ENCODE measurements at places on chromosomes 12 and 14.

GRCh38 chr14:92711976-92712653, 36.3 kb downstream of the LGMN start:
- DNase-seq: no peak

GRCh38 chr12:47097276-47097896, 17.6 kb upstream of the AMIGO2 start:
- no peak for DNase-seq

DNA sequence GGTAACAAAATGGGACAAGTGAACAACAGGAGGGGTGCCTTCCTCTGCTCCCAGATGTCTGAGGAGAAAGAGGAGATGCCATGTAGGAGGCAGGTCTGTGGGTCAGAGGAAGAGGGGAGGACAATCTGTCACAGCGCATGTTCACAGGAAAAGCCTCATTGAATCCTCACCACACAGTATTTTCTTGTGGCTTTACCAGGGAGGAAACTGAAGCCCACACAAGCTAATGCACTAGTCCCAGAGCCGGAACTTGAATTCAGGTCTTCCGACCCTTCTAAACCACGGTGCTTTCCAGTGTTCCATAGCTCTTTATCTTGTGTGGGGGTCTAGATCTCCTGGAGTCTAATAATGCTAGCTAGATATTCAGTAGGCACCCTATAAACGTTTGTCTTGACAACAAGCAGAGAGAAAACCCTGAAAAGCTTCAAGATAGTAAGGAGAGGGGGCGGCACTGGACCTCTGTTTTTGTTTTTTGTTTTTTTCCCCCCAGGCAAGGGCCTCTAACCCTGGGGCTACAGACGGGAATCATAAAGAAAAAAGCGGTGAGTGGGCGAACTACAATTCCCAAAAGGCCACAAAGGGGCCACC, 371 bp upstream of the SHMT2 start:
- no peak for DNase-seq

- no peak for DNase-seq
Observed at GRCh38 chr12:12546314-12546772, 16.3 kb downstream of the DUSP16 start.

DNA sequence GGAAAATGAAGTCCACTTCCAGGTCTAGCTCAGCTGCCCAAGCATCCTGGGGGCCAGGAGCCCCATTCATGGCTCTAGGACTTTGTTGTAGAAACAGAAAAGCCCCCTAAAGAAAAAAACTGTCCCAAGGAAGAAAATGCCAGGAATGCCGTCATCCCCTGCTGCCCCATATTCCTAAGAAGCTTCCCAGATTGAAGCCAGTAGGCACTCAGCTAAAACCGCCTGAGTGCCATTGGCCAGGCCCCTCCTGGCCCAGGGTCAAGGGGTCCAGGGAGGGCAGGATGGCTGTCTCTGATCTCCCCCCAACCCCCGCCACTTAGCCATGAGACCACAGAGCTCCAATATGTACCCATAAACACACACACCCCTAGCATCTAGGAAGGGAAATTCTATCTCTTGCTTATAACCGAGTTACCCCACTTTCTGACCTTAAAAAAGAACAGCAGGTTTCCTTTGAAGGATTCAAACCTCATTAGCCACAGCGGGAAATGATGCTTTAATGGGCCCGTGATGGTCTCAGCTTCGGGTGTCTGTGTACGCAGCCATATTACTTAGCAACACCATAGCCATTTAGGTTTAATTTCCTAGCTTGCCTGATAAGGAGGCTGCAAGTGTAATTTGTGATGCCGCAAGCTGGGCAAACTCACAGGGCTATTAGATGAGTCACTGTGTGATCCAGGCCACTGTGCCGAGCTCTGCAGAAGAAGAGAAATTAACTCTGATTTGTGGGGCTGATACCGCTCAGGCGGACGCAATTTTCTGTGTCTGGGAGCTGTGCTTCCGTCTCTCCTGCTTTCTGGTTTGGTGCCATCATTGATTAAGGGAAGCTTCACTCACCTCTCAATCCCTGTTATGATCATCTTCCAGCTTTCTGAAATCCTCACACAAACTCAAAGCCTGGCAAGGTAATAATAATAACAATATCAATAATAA, 84.2 kb downstream of the GCH1 start:
- DNase-seq: no peak

GRCh38 chr12:18101043-18101442, 11.1 kb upstream of the RERGL start:
- no peak for DNase-seq

DNA sequence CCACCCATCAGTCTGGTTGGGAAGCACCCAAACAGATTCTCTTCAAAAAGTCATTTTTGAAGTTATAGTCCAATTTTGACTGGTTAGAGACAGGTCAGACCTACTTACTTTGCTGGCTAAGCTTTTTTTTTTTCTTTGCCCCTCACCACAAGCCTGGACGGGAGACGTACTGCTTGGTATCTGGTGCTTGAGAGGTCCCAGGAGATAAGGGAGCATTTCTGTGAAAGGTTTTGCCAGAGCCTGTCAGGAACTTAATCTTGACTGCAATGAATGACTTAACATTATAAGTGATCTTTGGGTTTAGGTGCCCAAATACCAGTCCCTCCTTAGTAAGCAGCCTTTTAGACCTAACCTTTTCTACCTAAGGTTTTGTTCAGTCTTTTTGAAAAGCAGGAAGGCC, 6.3 kb downstream of the MTHFD1 start:
- DNase-seq: no peak

- DNase-seq: no peak
Observed at GRCh38 chr12:78181544-78182162, 351.0 kb downstream of the NAV3 start.

GRCh38 chr12:124740691-124741137, 123.0 kb downstream of the SCARB1 start:
- DNase-seq: no peak

DNA sequence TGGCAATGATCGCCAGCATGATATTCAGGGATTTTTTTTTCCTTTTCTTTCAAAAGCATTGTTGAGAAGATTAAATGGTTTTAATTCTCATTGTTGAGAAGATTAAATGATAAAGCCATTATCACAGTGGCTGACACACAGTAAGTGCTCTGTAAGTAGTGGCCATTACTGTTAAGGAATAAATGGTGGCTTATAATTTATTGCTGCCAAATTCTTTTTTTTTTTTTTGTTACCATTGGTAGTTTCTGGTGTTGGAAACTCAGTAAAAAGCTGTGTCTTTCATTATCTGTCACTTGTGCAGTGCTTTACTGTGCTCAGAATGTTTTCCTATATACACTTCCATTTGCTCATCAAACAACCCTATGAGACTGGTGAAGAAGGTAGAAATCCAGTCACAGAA, 15.3 kb downstream of the YAF2 start:
- no peak for DNase-seq

DNA sequence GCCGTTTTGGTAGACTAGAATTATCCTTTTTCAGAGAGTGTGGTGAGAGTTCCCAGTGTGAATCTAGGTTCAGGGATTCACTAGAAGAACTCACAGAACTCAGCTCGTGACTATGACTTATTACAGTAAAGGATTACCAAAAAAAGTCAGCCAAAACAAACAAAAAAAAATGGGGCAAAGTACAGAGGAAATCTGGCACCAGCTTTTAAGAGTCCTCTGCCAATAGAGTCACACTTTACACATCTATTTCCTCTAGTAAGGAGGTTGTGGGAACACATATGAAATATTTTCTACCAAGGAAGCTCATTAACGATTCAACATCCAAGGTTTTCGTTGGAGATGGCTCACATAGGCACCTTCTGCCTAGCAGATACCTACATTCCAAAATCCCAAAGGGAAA, 28.2 kb downstream of the TSPAN19 start:
- no peak for DNase-seq

- no peak for DNase-seq
Observed at GRCh38 chr12:65532764-65533163, 254.3 kb downstream of the MSRB3 start.

DNA sequence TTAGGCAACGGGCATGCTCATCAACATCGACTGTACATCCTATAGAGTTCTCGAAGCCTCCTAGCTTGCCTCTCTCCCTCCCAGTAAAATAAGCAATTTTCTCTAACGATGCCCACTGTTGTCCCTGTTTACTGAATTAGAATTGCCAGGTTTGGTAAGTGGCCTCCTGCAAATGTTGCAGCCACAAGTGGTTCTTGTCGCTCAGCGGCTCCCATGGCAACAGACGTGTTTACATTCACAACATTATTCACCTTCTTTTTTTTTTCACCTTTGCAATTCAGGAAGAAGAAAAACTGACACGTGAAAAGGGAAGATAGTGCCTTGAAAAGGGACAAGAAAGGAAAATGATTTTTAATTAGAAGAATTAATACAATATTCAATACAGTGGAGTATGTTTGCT, 100.9 kb upstream of the PKP2 start:
- DNase-seq: no peak

GRCh38 chr12:15220915-15221885, at the start of gene RERG:
TSS of gene RERG (minus strand) at chr12:15221417. CDS start at chr12:15217489, 3,928 bp downstream.
- DNase-seq: peak; percentile 50

- no peak for DNase-seq
Observed at GRCh38 chr12:31233061-31233730, 92.8 kb downstream of the SINHCAF start.

DNA sequence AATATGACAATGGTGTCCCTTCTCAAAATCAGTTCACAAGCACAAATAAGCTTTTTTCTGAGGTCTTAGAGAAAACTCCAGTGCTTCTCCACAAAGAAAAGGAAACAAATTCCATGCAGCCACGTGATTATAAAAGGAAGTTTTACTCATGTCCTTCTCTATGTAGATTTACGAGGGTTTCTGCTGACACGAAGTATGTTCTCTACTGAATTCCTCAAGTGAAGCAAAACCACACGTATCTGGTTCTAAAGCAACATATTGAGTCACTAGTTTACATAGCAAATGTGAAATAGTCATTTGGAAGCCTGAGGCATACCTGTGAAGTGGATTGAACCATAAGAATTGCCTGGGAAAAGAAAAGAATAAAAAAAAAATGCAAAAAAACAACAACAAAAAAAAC, 31.9 kb downstream of the BMP4 start:
- no peak for DNase-seq

DNA sequence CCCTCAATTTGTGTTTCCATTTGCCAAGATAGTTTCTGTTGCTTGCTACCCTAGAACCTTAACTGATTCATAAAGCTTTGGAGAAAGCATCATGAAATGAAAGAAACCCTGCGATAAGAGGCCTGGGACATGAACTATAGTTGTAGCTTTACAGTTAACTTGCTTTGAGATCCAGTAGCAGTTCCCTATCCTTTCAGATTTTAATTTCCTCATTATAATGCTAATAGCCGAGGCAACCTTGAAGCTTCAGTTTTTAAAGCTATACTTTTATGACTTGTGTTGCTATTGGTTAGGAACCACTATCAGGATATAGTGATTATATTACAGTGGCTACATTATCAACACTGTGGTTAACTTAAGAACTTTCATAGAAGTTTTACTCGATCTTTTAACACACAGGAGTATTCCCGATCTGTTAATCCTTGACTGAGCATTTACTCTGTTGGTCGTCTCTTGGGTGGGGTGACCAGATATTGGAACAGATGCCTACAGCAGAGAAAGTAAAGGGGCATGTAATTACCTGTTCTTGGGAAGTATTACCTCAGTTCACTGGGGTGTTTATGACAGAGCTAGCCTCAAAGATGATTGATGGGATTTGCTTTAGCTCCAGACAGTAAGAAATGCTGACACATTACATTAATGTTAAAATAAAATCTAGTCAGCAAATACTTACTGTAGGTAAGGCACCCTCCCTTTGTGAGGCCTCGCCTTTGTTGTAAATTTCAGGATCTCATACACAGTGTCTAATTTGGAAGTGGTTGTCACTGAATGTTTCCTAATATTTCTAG, 86.2 kb upstream of the CSRP2 start:
- DNase-seq: no peak

DNA sequence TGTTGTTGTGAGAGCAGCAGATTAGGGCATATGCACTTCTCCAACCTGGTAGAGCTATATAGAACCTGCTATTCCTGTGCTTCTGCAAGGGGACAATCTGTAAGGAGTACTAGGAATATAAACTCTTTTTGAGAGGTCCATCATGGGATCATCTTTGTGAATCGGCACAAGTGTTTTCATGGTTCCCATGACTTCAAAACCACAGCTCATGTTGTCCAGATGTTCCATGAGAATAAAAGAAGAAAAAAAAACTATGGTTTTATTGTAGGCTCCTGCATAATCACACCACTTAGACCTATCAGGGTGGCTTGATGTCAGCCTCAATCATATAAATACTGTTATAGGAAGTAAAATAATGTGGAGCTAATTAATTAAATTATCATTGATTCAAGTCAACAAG, 311.4 kb upstream of the ATP2B1 start:
- DNase-seq: no peak

- no peak for DNase-seq
Observed at GRCh38 chr12:122058549-122059149, 19.9 kb upstream of the MLXIP start.

- DNase-seq: no peak
Observed at GRCh38 chr14:65003394-65003793, 16.7 kb downstream of the FNTB start.

GRCh38 chr12:52082026-52082668, 2.6 kb downstream of the SMIM41 start:
- no peak for DNase-seq

- no peak for DNase-seq
Observed at GRCh38 chr12:46983959-46984841, 95.2 kb upstream of the PCED1B start.

DNA sequence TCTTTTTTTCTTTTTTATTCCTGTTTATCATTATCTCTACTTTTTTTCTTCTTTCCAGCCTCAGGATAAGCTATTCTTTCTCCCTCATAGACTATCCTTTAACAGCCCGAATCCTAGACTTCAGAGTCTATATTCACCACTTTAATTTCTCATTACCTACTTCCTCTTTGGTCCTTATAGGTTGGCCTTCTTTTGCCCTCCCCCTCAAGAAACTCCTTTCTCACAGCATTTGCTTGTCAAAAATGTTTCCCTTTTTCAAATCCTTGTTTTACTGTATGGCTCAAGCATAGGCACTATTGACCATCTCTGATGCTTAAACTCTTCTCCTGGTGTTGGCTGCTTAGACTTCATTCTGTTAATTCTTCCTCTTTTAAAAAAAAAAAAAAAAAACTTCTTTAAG, 52.5 kb downstream of the KIAA0586 start:
- DNase-seq: no peak

GRCh38 chr12:8154526-8154925, 2.3 kb upstream of the ZNF705A start:
- no peak for DNase-seq

GRCh38 chr12:47346251-47347019, 266.7 kb upstream of the AMIGO2 start:
- DNase-seq: no peak

GRCh38 chr12:20374795-20375194, 6.5 kb downstream of the PDE3A start:
- no peak for DNase-seq

GRCh38 chr12:14026537-14026936, 45.1 kb upstream of the GRIN2B start:
- no peak for DNase-seq

GRCh38 chr14:81311141-81311540, 89.0 kb downstream of the STON2 start:
- DNase-seq: no peak

GRCh38 chr14:68621400-68622365, 171.2 kb downstream of the ZFP36L1 start:
- no peak for DNase-seq

GRCh38 chr12:89225401-89225800, 126.9 kb downstream of the DUSP6 start:
- DNase-seq: peak; percentile 82

- no peak for DNase-seq
Observed at GRCh38 chr12:115962216-115962615, 315.3 kb downstream of the MED13L start.

GRCh38 chr12:103707446-103707845, 120.4 kb downstream of the STAB2 start:
- no peak for DNase-seq
